Liver (tissue), 10 donors: ENCODE measurements at places on chromosomes 6 and 20. TPM values are rescaled to one million over a fixed set of nuclear protein-coding genes. Genes with fewer than 3 reads are reported as not detected.

The MUC21 gene
- not detected for total RNA-seq

- H3K4me1 ChIP-seq: peaks cover 3% of the 10 kb centered on the region
- no peak for DNase-seq
- no peak overlapping the region for H3K27ac ChIP-seq
- no peaks in the 10 kb centered on the region for H3K36me3 ChIP-seq
- no peaks in the 10 kb centered on the region for H3K27me3 ChIP-seq
These were observed 11.6 kb downstream of the CST3 start for GRCh38 chr20:23626040-23626620.

GRCh38 chr6:88669475-88669874 lies 293.9 kb downstream of the RNGTT start:
- no peak overlapping the region for H3K27ac ChIP-seq
- DNase-seq: no peak
- H3K4me1 ChIP-seq: peaks cover 9% of the 10 kb centered on the region
- H3K27me3 ChIP-seq: no peaks in the 10 kb centered on the region
- no peak overlapping the region for H3K4me3 ChIP-seq

The IL20RA gene
- not detected for total RNA-seq

GRCh38 chr20:3900187-3900604 lies 11.0 kb downstream of the PANK2 start:
- H3K4me1 ChIP-seq: peaks cover 12% of the 10 kb centered on the region
- H3K27ac ChIP-seq: no peak overlapping the region
- no peak overlapping the region for H3K4me3 ChIP-seq
- no peaks in the 10 kb centered on the region for H3K27me3 ChIP-seq
- DNase-seq: no peak

DNA sequence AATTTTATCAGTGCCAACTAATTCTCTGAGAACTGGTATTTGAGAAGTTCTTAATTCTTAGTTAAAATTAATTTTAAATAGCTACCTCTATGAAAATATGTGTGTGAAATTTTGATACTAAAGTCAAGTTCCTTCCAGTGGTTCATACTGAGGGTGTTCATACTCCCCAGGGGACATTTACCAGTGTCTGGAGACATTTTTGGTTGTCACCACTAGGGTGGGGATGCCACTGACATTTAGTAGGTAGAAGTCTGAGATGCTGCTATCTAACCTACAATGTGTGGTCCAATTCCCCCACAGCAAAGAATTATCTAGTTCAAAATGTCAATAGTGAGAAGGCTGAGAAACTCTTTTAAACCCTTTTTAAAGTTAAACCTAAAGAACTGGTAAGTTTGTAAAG lies 463.8 kb downstream of the ADGRB3 start:
- H3K36me3 ChIP-seq: no peaks in the 10 kb centered on the region
- no peaks in the 10 kb centered on the region for H3K27me3 ChIP-seq
- H3K4me3 ChIP-seq: no peak overlapping the region
- DNase-seq: no peak
- H3K4me1 ChIP-seq: no peaks in the 10 kb centered on the region

DNA sequence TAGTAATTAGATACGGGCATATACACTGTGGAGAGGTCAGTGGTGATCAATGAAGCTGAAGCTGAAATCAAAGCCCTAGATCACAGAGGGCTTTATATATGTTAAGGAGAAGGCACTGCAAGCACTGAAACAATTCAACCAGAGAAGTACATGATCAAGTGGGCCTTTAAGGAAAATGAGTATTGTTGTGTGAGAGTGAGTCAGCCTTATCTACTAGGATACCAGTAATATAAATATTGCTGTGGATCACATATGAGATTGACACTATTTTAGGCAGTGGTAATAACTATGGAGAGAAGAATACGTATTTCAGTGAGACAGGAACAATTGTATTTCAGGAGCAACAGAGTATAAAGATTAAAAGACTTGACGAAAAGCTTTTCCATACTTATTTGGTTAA lies 1172.2 kb upstream of the GJE1 start:
- DNase-seq: no peak
- no peak overlapping the region for H3K27ac ChIP-seq
- no peaks in the 10 kb centered on the region for H3K4me1 ChIP-seq
- no peaks in the 10 kb centered on the region for H3K27me3 ChIP-seq
- H3K36me3 ChIP-seq: no peaks in the 10 kb centered on the region
- no peak overlapping the region for H3K4me3 ChIP-seq

The MATN4 gene
- not detected for total RNA-seq

GRCh38 chr6:132464538-132465256 lies 48.2 kb downstream of the STX7 start:
- no peaks in the 10 kb centered on the region for H3K27me3 ChIP-seq
- no peak for DNase-seq
- no peak overlapping the region for H3K27ac ChIP-seq
- peaks cover 36% of the 10 kb centered on the region for H3K36me3 ChIP-seq
- H3K4me3 ChIP-seq: no peak overlapping the region

The NRSN1 gene
- not detected for total RNA-seq

DNA sequence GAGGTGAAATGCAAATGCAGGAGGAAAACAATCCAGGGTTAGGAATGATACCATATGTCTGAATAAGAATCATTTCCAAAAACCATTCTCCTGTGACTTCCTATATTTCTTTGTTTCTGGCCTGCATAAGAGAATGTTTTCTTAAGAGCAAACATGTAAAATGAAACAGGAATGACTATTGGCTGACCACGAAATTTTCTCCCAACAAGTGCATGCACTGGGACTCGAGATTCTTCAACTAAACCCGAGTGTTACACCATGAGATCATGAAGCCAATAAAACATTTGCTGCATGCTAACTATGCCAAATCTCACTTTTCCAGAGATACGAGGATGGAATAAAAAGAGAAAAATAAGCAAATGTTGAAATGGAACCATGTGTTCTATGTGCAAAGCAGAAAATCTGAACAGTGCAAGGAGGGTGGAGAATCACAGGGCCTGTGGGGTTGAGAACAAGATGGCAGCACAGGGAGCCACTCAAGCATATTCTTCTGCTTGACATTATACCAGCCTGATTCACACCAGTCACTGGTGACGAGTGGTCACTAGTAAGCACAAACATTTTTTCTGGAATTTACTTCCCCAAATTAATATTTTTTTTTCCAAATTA lies 212.2 kb upstream of the FOXA2 start:
- no peaks in the 10 kb centered on the region for H3K36me3 ChIP-seq
- no peaks in the 10 kb centered on the region for H3K27me3 ChIP-seq
- H3K4me3 ChIP-seq: no peak overlapping the region
- no peaks in the 10 kb centered on the region for H3K4me1 ChIP-seq

The KCNK17 gene
- 0.19 TPM for total RNA-seq

The TGM3 gene
- total RNA-seq: 0.05 TPM

The TNFRSF6B gene
- total RNA-seq: 0.09 TPM

DNA sequence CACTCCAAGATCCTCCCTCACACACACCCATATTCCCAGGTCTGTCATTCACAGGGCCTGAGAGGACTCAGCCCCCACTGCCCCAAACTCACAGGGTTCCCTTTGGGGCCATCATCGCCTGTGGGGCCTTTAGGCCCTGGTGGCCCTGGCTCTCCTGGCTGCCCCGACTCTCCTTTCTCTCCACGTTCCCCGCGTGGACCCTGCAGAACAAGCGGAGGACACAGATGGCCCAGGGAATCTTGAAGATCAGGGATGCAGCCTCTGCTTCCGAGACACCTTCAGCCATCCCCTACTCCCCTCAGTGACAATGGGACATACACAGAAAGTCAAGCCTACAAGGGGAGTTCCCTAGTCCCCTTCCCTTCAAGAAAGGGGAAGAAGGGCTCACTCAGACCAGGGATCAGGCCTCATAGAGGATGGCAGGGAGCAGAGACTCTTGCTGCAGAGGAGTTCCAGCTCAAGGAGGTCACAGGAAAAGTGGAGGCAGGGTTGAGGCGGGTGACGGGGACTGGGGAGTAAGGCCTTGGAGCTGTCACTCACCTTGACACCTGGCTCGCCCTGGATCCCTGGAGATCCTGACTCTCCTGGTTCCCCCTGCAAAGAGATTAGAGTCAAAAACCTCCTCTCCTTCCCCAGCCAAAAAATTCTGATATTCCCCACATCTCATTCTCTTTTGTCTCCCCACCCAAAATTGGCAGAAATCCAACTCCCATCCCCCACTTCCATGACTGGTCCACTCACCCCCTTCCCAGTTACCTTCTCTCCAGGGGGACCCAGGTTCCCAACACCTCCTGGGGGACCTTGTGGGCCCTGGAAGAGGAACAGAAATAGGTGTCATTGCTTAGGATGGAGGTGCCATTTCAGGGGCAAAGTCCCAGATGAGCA lies 22.7 kb downstream of the COL11A2 start:
- H3K36me3 ChIP-seq: no peaks in the 10 kb centered on the region
- no peak overlapping the region for H3K4me3 ChIP-seq

DNA sequence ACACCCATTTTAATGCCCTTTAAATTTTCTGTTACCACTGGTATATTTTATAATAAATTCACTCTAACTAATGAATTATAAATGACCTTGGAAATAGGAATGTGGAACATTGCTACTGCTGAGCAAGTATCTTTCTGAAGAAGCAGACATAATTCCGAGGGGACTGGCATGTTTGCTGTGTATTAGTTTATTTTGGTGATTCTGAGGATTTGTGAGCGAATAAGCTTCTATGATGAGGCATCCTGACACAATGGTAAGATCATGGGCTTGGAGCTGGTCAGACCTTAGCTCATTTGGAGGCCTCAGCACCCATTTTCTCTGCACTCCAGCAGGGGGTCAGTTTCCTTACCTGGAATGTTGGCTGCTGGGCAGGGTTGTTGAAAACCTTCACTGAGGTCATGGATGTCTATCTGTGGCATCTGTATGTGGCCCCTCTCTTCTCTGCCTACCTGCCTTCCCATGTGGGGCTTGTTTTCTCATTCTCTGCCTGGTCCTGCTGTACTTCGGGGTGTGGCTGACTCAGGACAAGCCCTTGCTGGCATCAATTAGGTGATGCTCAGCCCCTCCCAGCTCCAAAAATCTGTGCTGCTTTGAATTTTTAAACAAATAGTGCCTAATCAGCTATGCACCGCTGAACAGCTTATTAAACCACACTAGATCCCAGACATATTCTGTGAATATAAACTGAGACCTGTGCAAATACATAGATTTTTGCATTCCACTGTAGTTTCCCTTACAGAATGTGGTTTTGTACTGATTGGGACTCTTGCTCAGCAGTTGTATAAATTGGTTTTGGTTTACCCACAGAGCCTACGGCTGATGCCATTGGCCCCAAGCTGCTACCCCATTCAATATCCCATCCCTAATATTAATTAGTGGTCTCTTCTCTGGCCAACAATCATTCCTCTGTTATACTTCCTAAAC lies 10.7 kb downstream of the ARID1B start:
- H3K27ac ChIP-seq: no peak overlapping the region
- H3K36me3 ChIP-seq: no peaks in the 10 kb centered on the region
- peaks cover 29% of the 10 kb centered on the region for H3K4me1 ChIP-seq

GRCh38 chr6:4264601-4265000 lies 129.2 kb upstream of the ECI2 start:
- H3K27me3 ChIP-seq: no peaks in the 10 kb centered on the region
- no peaks in the 10 kb centered on the region for H3K4me1 ChIP-seq
- no peaks in the 10 kb centered on the region for H3K36me3 ChIP-seq
- H3K4me3 ChIP-seq: no peak overlapping the region
- no peak overlapping the region for H3K27ac ChIP-seq
- DNase-seq: no peak
